Vagina (tissue), 2 donors: ENCODE measurements at places on chromosomes 16 and 17.

DNA sequence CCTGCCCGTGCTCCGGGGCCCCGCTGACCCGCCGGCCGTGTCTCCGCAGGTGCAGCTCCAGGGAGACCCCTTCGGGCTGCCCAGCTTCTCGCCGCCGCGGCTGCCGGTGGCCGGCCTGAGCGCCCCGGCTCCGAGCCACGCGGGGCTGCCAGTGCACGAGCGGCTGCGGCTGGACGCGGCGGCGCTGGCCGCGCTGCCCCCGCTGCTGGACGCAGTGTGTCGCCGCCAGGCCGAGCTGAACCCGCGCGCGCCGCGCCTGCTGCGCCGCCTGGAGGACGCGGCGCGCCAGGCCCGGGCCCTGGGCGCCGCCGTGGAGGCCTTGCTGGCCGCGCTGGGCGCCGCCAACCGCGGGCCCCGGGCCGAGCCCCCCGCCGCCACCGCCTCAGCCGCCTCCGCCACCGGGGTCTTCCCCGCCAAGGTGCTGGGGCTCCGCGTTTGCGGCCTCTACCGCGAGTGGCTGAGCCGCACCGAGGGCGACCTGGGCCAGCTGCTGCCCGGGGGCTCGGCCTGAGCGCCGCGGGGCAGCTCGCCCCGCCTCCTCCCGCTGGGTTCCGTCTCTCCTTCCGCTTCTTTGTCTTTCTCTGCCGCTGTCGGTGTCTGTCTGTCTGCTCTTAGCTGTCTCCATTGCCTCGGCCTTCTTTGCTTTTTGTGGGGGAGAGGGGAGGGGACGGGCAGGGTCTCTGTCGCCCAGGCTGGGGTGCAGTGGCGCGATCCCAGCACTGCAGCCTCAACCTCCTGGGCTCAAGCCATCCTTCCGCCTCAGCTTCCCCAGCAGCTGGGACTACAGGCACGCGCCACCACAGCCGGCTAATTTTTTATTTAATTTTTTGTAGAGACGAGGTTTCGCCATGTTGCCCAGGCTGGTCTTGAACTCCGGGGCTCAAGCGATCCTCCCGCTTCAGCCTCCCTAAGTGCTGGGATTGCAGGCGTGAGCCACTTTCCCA lies 5.9 kb downstream of the CTF1 start:
- no peak for DNase-seq

DNA sequence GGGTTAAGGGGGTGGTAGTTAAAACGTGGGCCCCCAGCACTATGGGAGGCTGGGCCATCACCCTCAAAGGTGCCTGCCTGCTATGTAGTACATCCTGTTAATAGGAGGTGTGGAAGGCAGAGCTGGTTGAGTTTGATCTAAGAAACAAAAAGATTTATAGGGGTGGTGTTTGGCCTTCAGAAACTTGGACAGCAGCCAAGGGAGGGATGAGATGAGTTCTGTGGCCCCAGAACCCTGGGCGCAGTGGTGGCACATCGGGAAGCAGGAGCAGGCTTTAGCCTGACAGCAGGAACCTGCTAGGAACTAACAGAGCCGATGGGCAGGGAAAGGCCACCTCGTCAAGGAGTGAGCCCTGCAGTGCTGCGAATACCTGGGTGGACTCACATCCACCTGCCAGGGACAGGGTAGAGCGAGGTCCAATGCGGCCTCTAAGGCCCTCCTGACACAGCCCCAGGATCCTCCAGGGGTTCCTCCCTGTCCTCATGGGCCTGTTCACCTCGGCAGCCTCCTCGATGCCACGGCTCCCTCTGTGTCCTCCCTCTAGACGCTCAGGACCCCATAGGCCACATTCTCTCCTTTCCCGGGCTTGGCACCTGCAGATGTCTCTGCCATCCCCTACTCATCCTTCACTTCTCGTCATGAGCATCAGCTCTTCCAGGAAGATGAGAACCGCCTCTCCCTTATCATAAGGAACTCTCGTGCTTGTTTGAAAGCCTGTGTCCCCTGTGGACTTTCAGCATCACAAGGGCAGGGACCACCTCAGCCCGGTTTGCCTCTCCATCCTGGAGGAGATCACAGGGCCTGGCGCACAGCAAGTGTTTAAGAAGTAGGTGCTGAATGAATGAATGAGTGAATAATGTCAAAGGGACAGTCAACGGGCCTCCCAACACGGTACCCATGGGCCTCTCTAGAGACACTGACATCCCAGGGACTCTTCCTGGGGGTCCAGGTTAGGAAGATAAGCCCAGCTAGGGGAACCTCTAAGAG lies 103.5 kb upstream of the TNRC6C start:
- DNase-seq: no peak

DNA sequence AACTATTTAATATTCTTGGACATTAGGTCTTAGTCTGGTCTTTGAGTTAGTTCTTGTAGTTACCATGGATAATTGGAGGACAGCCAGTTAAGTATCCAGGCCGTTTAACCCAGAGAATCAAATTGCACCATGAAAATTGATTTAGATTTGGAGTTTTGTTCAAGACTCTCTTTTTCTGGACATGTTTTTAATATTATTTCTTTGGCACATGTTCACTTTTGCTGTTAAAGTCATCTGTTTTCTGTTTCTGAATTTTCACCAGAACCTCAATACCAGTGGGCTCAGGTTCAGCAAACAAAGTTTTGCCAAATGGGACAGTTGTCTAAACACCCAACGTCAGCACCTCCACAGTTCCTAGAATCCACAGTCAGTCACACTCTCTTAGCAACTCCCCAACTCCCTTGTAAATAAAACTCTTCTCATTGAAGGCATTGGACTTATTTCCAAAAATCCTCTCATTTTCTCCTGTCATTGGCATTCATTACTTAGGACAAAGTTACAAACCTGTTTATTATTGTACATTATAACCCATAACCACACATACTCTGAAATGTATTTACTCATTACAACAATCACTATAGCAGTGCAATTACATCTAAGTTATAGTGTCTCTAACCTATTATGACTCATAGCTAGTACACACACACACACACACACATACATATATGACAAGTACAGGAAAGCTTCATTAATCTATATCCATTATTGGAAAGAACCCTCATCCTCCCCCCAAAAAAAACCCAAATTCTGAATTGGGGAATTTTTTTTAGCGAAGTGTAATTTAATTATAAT lies 33.5 kb upstream of the DNAH9 start:
- peak; percentile 40 for DNase-seq

- DNase-seq: no peak
Observed at GRCh38 chr17:66348584-66349165, 46.3 kb downstream of the PRKCA start.
